MM.1S (cell line): ENCODE measurements at places on chromosomes 4 and X.
A peak's percentile ranks its signal among the peaks of the same experiment; 100 is the strongest.

GRCh38 chrX:134806707-134807038 is 148.4 kb upstream of the PLAC1 start:
- H3K4me3 ChIP-seq, result peak overlapping the region; percentile 81
- H3K27ac ChIP-seq, result peak overlapping the region; percentile 85; the same call in 1 of the 2 replicates
- no peaks in the 10 kb centered on the region for H3K36me3 ChIP-seq
- no peaks in the 10 kb centered on the region for H3K27me3 ChIP-seq
- 0 out of 2 replicates have a peak, but pooled peaks cover 3% of the 10 kb centered on the region for H3K4me1 ChIP-seq
- DNase-seq, result no peak

DNA sequence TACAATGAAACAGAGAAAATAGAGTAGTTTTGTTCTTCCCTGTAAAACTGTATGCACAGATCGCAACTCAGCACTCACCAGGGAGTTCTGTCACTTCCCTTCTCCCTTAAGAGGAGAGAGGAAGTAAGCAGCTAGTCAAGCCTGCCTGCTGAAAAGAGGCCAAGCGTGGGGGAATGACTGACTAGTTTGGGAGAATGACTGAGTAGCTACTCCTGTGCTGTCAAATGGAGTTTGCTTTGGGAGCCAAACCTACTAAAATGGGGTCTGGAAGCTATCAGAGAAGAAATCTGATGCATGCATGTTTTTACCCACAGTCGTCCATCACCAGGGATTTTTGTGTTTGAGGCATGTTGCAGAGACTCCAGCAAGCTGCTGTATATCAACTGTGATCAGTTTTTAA is 54.6 kb upstream of the LHFPL1 start:
- H3K4me3 ChIP-seq, result no peak overlapping the region
- no peaks in the 10 kb centered on the region for H3K4me1 ChIP-seq
- no peaks in the 10 kb centered on the region for H3K27me3 ChIP-seq
- no peak for DNase-seq
- no peaks in the 10 kb centered on the region for H3K36me3 ChIP-seq

GRCh38 chr4:46146993-46147392 is 23.1 kb upstream of the GABRG1 start:
- no peaks in the 10 kb centered on the region for H3K4me1 ChIP-seq
- H3K36me3 ChIP-seq, result no peaks in the 10 kb centered on the region
- H3K27ac ChIP-seq, result no peak overlapping the region
- H3K4me3 ChIP-seq, result no peak overlapping the region

DNA sequence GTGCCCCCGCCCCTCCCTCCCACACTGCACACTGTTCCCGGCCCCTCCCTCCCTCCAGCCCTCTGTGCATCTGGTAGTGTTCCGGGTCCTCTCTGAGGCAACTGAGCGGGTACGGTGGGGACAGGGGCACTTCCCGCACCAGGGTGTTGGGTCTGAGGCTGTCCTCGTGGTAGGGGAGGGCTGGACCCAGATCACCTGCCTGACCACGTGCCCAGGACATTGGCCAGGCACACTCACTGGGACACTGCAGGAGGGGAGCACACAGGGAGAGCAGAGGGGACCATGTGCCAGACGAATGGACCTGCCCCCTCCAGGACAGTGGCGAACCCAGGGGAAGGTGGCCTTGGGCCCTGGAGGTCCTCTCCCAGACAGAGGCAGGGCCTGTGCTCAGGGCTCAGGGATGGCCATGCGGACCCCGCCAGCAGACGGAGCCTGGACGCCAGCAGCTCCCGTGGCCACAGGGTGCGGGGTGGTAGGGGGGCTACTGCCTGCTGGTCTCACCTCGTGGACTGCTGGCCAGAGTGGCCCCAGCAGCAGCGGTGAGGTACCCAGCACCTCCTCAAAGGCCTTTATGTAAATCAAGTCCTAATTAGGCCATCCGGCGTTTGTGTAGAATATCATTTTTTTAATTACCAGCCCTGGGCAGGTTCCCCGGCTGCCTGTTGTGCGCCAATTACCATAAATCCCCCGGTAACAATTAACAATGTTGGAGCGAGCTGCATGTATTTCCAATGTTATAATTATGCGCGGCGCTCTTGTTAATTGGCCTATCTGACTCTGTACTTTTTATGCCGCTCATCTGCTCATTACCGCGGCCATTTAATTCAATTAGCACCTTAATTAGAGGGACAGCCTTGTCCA is 106.9 kb downstream of the FAM53A start:
- no peaks in the 10 kb centered on the region for H3K4me1 ChIP-seq
- no peak overlapping the region for H3K27ac ChIP-seq
- no peak overlapping the region for H3K4me3 ChIP-seq

DNA sequence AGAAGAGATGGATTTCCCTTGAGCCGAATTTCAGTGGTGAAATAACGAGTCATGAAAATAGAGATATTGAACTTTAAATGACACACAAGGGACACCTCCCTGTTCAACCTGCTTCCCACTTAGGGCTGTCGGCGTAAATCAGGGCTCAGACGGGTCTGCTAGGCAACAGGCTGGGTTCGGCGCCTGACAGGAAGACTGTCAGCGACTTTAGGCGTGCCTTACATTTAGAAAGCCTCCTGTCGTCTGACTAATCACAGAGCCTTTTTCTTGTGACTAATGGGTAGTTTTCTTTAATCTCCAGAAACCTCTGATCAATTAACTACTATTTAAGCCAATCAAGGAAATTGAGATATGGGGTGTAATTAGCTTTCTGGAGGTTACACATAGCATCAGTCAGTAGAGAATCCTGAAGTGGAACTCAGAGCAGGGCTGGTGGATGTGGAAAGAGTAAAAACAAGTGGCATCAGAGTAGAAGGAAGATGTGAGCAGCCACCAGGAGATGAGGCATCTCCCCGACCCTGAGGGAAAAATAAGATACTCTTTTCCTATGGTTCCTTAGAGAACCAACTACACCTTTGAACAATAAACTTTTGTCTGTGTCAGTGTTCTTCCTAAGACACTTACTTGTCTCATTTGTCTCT is 86.2 kb upstream of the HS3ST1 start:
- DNase-seq, result no peak
- H3K27me3 ChIP-seq, result no peaks in the 10 kb centered on the region
- H3K36me3 ChIP-seq, result no peaks in the 10 kb centered on the region
- no peak overlapping the region for H3K27ac ChIP-seq
- no peak overlapping the region for H3K4me3 ChIP-seq

DNA sequence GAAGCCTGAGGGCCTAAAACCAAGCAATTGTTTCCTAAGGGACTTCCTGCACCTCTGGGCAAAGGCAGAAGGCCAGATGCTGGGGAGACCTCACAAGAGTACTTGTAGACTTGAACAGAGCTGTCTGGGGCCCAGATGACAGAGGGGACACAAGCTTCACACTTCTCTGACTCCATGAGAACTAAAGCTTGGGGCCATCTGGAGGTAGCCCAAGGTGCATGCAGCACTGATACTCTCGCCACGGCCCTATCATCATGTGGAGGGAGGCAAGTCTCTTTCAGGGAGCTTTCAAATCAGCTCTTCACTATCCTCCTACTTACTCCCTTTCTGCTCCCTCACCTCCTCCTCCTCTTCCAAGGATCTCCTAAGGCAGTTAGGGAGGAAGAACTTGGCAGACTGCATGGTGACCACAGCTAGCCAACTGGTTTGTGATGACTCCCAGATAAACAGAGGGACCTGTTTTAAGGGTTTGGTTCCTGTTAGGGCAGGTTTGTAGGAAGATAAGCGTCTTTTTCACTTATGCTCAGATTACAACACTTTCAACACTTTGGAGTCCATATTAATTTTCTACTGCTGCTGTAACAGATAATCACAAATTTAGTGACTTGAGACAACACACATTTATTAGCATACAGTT is 23.8 kb downstream of the MSL3 start:
- no peaks in the 10 kb centered on the region for H3K4me1 ChIP-seq
- no peaks in the 10 kb centered on the region for H3K36me3 ChIP-seq
- no peak overlapping the region for H3K27ac ChIP-seq
- DNase-seq, result no peak

DNA sequence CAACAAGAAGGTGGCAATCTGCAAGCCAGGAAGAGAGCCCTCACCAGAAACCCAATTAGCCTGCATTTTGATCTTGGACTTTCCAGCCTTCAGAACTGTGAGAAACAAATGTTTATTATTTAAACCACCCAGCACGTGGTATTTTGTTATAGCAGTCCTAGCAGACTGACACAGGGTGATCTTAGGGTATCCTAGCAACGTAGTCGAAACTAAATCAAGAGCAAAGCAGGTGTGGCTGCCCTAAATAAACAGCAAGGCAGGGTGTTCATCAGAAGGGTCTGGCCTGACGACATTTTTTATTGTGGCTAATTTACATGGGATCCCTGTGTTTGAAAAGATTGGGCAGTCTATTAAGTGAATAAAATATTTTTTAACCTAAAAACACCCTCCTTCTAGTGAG is 198.8 kb downstream of the VEGFC start:
- no peak overlapping the region for H3K27ac ChIP-seq
- no peak overlapping the region for H3K4me3 ChIP-seq
- DNase-seq, result no peak
- H3K36me3 ChIP-seq, result no peaks in the 10 kb centered on the region
- H3K4me1 ChIP-seq, result no peaks in the 10 kb centered on the region
- H3K27me3 ChIP-seq, result no peaks in the 10 kb centered on the region

DNA sequence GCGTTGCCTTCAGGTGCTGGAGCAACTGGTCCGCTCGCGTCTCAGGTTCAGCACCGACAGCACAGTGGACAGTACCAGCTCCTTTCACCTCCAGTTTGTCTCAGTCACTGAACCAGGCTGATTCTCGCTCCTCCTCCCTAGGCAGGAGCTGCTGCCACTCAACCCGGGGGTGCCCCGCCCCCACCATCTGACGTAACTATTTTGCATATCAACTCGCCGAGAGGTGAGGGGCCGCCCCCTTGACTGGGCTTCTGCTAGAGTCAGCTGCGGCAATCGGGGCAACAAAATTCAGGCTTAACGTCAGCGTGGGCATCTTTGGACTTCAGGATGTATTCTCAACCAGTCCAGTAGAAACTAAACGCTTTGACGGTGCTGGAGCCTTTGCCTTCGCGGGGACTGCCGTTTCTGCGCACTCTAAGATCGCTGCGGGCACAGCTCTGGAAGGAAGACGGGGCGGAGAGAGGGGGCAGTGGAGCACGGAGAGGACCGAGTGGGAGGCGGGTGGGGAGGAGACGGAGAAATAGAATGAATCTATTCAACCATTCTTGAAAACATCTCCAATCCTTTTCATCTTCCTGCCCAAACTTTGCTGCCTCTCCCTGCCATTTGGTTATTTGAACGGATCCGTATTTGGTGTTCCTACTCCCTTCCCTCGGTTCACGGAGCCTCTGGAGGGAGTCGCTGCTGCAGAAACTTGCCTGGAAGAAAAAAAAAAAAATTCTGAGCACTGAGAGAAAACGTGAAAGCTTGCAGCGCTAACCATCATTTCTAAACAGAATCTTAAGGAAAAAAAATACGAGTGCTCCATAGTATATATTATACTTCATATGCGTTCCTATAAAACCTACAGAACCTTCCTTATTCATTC is at the start of gene FSTL5:
Gene FSTL5, minus strand, starts transcription at position 109 of the 868 bp plus-strand sequence. CDS start 52,604 bp downstream, outside the sequence.
- no peaks in the 10 kb centered on the region for H3K4me1 ChIP-seq
- no peaks in the 10 kb centered on the region for H3K36me3 ChIP-seq
- peak within 1 kb of the TSS; percentile 72 for H3K4me3 ChIP-seq
- peak; percentile 86 for DNase-seq
- H3K27me3 ChIP-seq, result no peaks in the 10 kb centered on the region
- H3K27ac ChIP-seq, result peak within 1 kb of the TSS; percentile 13; the same call in 1 of the 2 replicates

- no peaks in the 10 kb centered on the region for H3K36me3 ChIP-seq
- peaks cover 4% of the 10 kb centered on the region; the same call in 1 of the 2 replicates for H3K4me1 ChIP-seq
- H3K27ac ChIP-seq, result no peak overlapping the region
- H3K27me3 ChIP-seq, result no peaks in the 10 kb centered on the region
- no peak overlapping the region for H3K4me3 ChIP-seq
Measured at GRCh38 chr4:183499389-183499788, 5.5 kb upstream of the ING2 start.

GRCh38 chrX:68690936-68691501 is 43.6 kb downstream of the STARD8 start:
- H3K4me1 ChIP-seq, result 0 out of 2 replicates have a peak, but pooled peaks cover 5% of the 10 kb centered on the region
- no peak overlapping the region for H3K27ac ChIP-seq
- H3K4me3 ChIP-seq, result no peak overlapping the region
- no peaks in the 10 kb centered on the region for H3K36me3 ChIP-seq

GRCh38 chrX:128975745-128976144 is 547.5 kb downstream of the SMARCA1 start:
- H3K27me3 ChIP-seq, result no peaks in the 10 kb centered on the region
- H3K4me1 ChIP-seq, result no peaks in the 10 kb centered on the region
- H3K4me3 ChIP-seq, result no peak overlapping the region

- H3K4me1 ChIP-seq, result no peaks in the 10 kb centered on the region
- no peak overlapping the region for H3K4me3 ChIP-seq
- H3K27me3 ChIP-seq, result no peaks in the 10 kb centered on the region
- no peaks in the 10 kb centered on the region for H3K36me3 ChIP-seq
- no peak overlapping the region for H3K27ac ChIP-seq
Measured at GRCh38 chr4:152965611-152966010, 29.5 kb downstream of the FHDC1 start.

DNA sequence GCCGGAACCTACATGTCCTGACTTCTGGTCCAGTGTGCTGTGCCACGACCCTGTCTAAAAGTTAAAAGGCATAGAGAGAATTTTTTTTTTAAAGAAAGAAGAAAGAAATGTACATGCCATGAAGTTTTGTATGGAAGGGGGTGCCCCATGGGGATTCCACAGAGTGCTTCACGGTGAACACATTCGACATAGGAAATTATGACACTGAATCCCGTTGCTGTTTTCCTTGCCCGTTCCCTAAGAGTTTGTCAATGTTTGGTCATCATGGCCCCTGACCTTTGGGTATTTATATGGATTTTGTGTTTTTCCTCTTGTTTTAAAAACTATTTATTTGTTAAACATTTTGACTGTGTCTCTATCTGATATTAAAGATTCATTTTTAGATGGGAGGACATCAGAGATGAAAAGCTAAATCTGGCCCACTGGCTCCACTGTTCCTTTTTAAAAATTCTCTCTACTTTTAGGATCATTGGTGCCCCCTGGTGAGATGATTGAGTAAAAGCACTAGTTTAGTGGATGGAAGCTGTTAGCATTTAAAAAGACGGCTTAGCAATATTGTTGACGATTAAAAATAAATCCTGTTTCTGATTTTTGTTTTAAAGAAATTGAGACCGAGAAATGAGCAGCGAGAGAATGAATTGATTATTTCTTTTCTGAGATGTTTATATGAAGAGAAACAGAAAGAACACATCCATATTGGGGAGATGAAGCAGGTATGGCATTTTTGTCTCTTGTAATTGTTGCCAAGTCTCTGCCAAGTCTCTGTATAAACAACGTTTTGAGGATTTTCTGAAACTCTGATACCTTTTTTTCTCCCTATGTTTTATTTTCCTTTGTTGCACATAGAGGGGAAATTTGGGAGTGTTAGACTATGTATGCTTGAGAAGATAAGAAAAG is 75.0 kb downstream of the PTTG2 start:
- no peak overlapping the region for H3K27ac ChIP-seq
- H3K4me1 ChIP-seq, result no peaks in the 10 kb centered on the region
- no peaks in the 10 kb centered on the region for H3K36me3 ChIP-seq
- peak; percentile 73 for DNase-seq

GRCh38 chr4:58360354-58361133 is 1250.4 kb upstream of the IGFBP7 start:
- no peaks in the 10 kb centered on the region for H3K4me1 ChIP-seq
- no peak overlapping the region for H3K27ac ChIP-seq
- H3K4me3 ChIP-seq, result no peak overlapping the region
- no peaks in the 10 kb centered on the region for H3K27me3 ChIP-seq
- no peaks in the 10 kb centered on the region for H3K36me3 ChIP-seq
